Nucleus accumbens (tissue), 56 donors: ENCODE measurements at places on chromosomes 2 and 18.

DNA sequence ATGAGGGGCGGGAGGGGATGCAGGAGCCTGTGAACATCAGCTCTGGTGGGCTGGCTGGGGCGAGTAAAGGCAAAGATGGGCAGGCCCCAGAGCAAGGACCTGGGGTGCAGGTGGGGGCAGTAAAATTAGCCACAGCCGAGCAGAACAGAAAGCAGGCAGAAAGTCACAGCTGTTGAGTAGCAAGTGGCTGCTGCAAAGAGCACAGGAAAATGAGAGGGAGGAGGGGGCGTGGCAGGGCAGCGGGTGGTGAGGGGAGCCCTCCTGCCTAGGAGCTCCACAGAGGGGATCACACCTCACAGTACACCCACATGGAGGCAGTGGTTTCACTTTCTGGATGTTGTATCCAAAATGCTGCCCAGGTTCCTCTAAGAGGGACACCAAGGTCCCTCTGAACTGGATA lies 79.6 kb downstream of the LBH start:
- DNase-seq = no peak

GRCh38 chr2:20675701-20676352 lies 8.9 kb downstream of the GDF7 start:
- no peak for DNase-seq

DNA sequence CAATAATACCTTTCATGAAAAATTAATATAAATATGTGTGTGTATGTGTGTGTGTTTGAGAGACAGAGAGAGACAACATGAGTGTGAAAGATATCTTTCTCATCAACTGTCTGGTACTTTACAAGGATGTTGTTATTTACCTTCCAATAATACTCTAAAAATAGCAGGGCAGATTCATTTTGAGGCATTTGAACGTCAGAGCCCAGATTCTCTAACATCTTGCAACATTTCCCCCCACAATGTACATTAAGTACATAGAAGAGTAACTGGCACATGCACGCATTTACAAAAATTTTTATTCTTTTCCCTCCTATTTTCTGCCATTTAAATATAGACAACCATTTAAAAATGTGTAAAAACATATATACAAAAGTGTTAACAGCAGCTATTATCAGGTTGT lies 100.9 kb downstream of the PID1 start:
- DNase-seq = no peak

DNA sequence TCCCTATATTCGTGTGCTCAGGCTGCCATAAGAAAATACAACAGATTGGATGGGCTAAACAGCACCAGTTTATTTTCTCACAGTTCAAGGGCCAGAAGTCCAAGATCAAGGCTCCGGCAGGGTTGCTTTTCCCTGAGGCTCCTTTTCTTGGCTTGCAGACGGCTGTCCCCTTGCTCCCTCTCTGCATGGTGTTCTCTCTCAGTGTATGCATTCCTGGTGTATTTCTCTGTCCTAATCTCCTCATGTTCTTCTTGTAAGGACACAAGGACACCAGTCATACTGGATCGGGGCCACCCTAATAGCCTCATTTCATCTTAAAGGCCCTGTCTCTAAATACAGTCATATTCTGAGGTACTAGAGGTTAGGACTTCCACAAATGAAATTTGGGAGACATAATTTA lies 62.6 kb upstream of the SLC16A14 start:
- no peak for DNase-seq

DNA sequence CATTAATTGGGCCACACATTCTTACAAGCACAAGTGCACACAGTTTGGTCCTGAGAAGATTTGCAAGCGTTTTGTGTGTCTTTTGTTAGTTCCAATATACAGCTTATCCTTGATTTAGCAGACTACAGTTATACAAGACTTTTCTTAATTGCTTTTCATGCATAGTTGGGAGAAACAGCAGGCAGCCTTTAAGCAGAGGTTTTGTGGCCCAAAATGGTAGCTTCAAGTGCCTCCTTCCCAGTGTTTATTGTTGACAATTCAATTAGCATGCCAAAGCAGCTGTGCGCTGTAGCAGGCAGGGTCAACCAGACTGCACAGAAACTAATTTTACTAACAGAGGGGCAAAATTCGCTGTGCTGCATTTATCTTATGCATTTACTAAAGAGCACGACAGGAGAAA lies 47.5 kb downstream of the FRZB start:
- DNase-seq = no peak

DNA sequence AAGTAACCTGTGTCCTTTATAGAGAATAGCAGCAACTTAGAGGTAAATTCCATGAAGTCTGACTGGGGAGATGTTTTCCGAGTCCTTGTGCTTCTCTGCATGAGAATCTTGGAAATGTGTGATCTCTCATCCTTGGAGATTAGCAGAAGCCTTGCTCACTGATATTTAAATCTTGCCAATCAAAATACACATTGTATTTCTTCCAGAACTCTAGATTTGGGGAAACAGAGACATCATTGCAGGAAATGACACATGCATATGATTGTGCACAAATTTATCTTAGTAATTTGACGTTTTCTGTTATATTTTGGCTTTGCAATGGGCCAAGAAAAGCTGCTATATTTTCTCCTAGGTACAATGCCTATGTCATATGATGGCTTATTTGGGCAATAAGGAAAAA lies 182.6 kb downstream of the ZNF804A start:
- no peak for DNase-seq

DNA sequence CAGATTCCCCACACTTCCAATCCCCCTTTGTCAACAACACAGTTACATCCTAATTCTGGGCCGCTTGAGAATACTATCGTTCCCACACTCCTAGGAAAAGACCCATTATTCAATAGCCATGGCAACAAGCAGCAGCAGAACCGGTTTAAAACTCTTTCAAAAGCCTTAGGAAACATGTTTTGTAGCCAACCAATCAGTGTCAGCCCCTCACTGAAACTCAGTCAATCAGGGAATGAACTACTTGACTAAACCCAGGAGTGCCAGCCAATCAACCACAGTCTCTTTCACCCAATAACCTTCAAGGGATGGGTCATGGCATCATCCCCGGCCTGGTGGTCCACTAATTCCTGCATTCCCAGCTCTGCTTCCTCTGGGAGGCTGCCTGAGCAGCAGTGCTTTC lies 204.8 kb upstream of the HS6ST1 start:
- DNase-seq = no peak

DNA sequence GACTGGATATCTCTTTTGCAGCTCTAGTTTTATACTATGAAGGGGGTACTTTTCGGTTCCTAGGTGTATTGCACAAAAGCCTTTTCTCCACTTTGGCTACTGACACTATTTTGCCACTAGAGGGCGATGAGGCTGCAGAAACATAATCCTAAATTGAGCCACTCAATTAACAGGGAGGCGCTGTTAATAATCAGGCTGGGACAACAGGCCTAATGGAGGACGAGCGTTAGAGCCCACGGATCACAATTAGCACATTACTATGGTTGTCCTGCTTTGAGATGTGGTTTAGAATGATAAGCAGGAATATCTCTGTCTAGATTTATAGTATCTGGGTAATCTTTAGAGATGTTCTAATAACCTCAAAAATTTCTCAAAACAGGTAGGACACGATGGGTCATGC lies 62.2 kb upstream of the PMAIP1 start:
- DNase-seq = no peak

DNA sequence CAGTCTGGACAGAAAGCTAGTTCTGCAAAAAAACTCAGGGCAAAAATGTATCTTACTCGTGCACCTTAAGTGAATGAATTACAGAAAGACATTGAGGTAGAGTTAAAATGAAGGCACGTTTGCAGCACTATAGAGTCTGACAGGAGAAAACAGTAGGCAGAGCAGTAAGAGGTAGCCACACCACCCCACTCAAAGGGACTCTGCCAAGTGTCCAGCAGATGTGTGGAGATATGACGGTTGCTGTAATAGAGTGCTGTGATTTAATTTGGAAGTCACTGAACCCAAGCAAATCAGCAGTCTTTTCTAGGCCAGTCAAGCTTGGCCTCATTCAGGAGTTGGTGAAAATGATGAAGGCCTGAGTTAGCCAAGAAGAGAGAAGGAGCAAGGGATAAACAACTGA lies 464.4 kb downstream of the PTPRM start:
- DNase-seq = no peak
